ENCODE measurements at places on chromosomes 13 and 19.

- no peak for DNase-seq
These were observed 55.8 kb upstream of the KLF2 start for GRCh38 chr19:16268676-16269319.

GRCh38 chr19:49894011-49894664 lies 2.5 kb downstream of the IL4I1 start:
- DNase-seq = no peak

- no peak for DNase-seq
These were observed 67.8 kb downstream of the C13orf42 start for GRCh38 chr13:51043310-51043709.

GRCh38 chr19:50478901-50479715 lies 2.5 kb upstream of the GARIN5A start:
- DNase-seq = no peak

GRCh38 chr19:50205681-50206138 lies 2.3 kb downstream of the MYH14 start:
- DNase-seq = no peak

- DNase-seq = no peak
These were observed 174.7 kb downstream of the GPC5 start for GRCh38 chr13:91572944-91573598.

DNA sequence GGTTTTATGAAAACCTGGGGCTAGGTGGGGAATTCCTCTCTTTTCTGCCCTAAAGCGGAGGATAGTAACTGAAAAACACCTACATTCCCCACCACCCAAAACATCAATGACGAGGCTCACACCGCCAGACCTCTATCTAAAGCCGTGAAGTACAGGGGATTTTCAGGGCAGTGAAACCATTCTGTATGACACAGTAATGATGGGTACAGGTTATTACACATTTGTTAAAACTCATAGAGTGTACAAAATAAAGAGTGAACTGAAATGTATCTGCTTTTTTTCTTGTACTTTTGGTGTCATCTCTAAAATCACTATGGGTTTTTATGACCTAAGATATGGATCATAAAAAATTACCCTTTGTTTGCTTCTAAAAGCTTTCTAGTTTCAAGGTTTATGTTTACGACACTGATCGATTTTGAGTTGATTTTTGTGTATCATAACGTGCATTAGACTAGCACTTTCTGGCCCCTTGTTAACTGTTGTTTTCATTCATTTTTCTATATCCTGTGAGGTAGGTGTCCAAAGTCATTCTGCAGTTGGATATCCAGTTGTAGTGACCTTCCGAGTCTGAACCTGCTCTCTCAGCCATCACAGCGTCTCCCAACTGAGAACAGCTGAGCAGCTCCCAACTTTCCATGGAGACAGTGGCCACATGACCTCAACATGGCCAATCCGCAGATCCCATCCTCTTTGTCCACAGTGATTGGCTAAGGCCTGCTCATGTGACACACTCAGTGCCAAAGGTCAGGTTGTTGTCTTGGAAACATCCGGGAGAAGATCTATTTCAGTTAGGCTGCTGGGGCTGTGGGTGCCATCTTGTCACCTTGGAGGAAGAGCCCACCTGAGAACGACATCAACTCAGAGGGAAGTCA lies 10.3 kb downstream of the MBD3L2B start:
- DNase-seq = no peak

- peak; percentile 91 for DNase-seq
These were observed 44.3 kb upstream of the CEACAM21 start for GRCh38 chr19:41531438-41532311.

DNA sequence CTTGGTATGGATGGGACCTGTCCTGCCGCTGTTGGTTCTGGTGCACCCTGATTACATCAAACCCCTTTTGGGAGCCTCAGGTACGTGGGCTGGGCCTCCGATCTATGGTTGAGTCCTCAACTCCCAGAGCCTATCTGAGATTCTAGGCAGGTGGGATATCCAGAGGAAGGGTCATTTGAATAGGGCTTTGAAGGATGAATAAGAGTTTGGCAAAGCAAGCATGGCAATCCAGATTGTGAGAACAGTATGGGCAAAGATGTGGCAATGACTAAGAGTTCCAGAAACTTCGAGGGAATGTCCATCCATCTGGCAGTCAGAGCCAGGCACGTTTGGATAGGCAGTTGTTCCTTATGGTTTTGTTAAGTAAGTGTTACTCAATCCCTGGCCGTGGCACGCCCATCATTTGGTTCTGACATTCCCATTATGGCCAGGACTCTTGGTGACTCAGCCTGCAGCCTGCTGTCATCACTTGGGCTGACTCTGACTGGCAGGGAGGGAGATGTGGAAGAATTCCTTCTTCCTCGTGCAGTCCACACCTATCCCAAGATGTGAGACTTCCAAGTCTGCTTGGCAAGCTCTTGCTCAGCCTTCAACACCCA lies 21.5 kb downstream of the CYP4F22 start:
- DNase-seq = no peak

DNA sequence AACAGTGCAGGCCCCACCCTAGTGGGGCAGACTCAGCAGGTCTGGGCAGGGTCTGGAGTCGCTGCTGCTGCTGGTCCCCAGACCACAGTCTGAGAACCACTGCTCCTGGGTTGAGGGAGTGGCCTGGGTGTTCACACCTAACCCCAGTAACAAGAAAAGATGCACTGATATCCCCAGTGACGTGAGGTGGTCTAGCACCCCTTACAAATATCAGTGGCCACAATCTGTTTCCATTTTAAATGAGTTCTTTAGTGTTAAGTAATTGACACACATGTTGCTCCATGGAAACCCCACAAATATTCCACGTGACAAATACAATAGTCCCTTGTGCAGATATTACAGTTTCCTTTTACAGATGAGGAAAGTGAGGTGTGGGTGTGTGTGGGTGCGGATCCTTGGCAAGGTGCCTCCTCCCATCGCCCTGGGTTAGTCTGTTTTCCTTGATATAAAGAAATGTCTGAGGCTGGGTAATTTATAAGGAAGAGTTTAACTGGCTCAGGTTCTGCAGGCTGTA lies 96.3 kb upstream of the GPR183 start:
- no peak for DNase-seq

GRCh38 chr19:10566658-10567410 lies 1.0 kb upstream of the KRI1 start:
- peak; percentile 72 for DNase-seq

- DNase-seq = no peak
These were observed 368.2 kb upstream of the SLITRK5 start for GRCh38 chr13:87302931-87303330.

DNA sequence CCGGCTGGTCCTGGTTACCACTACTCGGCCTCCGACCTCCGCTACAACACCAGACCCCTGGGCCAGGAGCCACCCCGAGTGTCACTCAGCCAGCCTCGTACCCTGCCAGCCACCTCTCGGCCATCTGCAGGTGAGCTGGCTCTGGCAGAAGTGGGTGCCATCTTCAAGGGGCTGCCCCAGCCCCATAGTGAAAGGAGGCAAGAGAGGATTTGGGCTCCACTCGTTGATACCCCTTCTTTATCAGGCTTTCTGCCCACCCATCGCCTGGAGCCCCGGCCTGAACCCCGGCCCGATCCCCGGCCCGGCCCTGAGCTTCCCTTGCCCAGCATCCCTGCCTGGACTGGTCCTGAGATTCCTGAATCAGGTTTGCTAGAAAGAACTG lies 7.1 kb downstream of the LTBP4 start:
- no peak for DNase-seq

DNA sequence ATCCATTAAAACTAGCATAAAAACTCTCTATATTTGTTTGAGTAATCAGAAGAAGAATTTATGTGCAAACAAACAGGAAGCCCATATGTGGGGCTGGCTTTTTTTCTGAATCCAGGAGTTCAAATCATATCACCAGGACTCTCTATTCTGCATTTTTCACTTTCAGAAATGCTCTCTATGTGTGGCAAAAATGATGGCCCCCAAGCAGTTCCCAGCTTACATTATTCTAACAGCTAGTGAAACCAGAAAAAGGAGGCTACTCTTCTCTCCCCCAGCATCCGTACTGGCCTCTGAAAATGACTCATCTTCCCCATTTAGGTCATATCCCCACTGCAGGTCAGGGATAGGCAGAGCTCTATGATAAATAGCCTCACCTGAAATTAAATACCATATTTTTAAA lies 20.4 kb downstream of the RBM26 start:
- DNase-seq = peak; percentile 82
